ENCODE measurements at places on chromosomes 6 and 20.

DNA sequence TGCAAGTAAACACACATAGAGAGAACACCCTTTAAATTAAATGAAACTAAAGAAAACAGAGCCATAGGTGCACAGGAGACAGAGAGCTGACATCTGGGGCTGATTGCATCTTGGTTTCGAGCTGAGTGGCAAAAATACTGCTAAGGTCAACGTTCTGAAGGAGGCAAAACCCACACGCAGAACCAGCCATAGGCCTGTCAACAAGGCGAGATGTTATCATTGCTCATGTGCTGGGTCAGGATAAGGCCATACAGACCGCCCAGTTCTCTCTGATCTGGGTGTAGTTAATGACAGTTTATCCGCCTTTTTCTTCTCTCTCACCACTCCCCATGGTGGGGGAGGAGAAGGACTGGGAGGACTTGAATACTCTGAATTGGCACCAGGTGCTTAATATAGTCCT, 4.5 kb upstream of the FAM110A start:
- DNase-seq, result no peak

GRCh38 chr6:167654389-167654788, 172.3 kb upstream of the AFDN start:
- no peak for DNase-seq

DNA sequence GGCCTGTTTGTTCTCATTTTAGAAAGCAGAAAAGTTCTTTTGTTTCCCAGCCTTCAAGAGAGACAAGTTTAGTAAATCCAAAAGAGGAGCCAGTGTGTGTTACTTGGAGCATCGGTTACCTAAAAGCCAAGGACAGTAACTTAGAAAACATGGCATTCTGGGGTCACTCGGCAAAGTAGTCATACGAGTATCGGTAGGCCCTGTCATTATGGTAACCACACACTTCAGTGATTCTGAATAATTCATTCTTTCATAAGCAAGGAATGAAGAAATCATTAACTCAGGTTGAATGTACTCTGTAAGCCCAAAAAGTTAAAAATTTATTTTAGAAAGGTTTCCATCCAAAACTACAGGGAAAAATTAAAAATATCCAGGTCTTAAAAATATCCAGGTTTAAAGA, 34.0 kb downstream of the CNKSR3 start:
- no peak for DNase-seq

GRCh38 chr6:24257282-24257681, 100.6 kb downstream of the DCDC2 start:
- no peak for DNase-seq

- no peak for DNase-seq
Measured at GRCh38 chr6:157562997-157563396, 182.0 kb downstream of the ZDHHC14 start.

DNA sequence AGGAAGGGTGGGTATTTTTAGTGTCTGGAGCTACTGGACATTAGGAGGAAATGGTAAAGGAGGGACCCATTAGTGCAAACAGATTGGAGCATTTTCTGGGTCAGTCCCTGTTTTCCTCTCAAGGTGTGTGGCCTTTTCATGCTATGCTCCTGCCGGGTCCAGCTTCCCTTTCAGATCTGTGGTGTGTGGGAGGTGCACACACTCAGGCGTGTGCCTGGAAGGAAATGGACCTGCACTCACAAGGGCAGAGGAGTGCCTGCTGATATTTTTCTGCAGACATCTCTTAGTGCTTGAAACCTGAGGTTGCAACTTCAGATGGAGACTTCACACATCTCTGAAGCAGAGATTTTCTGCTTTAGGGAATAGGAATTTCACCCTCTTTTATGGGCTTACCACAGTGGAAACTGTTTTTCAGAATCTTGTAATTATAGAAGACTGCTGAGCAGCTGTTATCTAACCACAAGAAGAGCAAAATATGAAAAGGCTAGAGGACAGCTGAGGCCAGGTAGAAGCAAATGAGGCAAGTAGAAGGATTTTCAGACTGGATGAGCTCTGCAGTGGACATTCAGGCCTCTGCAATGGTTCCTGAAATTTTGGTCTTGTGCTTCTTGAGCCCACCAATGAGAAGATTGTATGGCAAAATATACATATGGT, 764.3 kb downstream of the QKI start:
- DNase-seq, result no peak

DNA sequence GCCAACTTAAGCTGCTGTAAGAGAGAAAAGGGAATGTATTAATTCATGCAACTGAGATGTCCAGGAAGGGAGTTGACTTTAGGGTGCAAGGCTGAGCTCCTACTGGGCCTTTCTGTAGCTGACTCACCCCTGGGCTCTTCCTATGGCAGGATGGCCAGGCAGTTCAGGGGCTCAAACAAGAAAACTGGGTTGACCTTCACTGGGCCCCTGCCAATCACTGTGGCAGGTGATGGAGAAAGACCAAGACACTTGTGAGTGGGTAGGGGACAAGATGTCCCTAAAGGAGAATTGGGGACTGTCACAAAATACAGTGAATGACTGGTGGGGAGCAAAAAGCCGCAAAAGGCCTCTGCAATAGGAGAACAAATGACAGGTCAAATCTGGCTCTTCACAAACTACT, 21.5 kb upstream of the RALGAPA2 start:
- DNase-seq, result no peak

Data from T-helper 9 cell (primary cell).